ENCODE measurements at places on chromosomes 1 and 21.

DNA sequence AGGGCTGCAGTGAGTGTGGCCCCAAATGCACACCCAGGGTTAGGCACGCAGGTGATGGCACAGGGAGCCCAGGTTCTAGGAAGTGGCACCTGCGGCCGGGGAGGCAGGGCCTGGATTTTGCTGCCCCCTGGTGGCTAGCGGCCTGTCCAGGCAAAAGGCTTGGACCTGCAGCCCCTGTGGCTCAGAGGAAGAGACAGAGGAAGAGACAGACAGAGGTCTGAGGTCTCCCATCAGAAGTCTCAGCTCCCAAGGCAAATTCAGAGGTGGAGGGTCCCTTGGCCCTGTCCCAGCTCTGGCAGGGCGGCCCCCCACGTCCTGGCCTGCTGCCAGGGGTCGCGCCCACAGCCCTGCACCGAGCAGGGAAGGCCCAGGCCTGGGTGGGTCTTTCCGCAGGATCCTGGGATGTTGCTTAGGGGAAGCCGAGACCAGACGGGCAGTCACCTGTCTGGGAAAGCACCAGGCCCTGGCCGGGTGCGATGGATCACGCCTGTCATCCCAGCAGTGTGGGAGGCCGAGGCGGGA is 8.0 kb upstream of the TNFRSF14 start:
- DNase-seq, result peak; percentile 50

DNA sequence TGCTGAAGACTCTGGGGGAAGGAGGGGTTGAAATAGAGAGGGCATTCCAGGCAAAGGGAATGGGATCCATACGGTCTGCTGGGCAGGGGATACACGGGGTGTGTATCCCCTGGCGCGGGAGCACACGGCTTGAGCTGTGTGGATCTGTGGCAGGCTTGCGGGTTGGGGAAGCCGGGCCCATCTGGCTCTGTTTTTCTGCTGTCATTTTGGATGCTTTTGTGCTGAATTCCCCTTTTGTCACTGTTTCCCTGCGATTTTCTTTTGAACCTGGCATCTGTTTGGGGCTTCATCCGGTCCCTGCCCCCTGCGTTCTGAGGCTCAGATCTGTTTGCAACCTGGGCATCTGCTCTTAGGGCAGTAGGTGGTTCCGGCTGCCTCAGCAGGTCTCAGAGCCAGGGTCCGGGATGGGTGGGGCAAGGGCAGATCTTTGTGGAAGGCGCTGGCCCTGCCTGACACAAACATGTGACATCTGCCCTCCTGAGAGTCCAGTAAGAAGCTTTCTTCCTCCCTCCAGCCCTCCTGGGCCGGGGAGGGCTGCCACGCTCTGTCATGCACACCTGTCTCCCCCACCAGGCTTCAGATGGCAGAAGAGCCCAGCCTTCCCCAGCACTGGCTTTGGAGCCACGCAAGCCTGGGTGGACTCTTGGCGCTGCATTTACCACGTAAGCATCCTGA is 84.0 kb downstream of the IGSF21 start:
- no peak for DNase-seq

GRCh38 chr1:68331117-68331865 is 99.0 kb upstream of the WLS start:
- peak; percentile 94 for DNase-seq

DNA sequence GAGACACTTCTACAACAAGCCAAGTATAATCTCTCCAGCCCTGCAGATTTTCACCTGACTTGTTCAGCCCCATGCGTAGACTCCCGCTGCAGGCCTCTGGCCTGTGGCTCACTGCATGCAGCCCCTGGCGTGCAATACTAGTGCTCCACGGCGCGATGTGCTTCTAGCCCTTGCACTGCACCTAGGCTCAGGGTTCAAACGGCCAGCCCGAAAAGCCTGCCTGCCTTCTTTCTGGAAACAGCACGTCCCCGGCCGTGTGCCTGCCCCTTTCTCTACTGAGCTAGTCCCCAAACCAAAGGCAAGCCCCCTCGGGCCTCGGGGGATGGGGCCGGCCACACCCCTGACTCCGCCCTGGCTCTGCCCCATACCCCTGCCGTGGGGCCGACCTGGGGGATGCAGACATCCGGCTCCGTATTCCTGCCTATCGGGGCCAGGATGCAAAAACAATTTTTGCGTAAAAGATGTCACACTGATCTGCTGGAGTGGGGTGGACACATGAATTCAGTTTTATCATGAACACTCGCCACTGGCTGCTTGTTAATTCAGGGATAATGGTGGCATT is 26.3 kb upstream of the TRAPPC10 start:
- DNase-seq, result no peak

DNA sequence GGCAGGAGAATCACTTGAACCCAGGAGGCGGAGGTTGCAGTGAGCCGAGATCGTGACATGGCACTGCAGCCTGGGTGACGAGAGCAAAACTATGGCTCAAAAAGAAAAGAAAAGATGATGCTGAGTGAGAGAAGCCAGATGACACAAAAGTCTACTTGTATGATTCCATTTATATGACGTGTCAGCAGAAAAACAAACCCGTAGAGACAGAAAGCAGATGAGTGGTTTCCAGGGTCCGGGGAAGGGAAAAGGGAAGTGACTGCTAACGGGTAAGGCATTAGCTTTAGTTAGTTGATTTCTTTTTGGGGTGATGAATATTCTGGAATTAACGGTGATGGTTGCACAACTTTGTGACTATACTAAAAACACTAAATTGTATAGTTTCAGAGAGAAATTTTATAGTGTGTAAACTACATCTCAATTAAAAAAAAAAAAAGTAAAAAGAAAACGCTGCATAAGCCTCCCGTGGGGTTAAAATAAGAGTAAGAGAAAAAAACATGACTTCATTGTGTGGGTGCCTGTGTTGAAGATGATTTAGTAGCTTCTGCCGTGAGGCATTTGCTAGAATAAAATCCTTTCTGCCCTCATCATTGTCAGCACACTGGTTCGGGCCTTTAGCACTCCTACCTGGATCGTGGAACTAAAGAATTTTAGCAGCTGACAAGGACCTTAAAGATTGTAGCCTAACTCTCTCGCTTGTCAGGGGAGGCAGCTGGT is 24.7 kb upstream of the ATP5PO start:
- DNase-seq, result peak; percentile 94

DNA sequence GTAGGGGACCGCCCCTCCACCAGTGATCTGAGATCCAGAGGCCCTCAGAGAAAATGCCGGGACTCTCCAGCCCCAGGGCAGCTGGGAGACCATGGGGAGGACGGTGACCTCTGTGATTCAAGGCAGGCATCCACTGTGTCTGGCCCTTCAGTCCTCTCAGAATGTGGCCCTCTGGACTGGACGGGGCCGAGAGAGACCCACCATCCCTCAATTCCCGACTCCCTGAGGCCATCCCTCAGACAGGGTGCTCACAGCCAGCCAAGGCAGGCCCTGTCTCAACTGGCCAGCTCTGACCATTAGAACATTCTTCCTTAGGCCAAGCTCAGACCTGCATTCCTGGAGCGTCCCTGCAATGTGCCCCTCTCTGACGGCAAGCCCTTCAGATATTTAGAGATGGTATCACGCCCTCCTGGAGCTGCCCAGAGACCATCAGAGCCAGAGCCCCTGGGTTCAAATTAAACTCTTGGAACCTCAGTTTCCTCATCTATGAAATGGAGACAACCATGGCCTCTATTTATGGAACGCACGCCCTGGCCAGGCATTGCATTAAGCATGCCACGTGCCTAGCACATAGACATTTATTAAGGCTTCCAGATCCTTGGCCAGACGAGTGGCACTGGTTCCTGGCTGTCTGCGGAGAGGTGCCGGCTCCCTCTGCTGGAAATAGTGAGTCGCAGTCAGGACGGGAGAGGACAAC is 9.6 kb upstream of the EPS8L3 start:
- peak; percentile 87 for DNase-seq

GRCh38 chr1:5161372-5161771 is 507.0 kb downstream of the AJAP1 start:
- DNase-seq, result no peak

GRCh38 chr1:48591181-48591580 is 119.2 kb upstream of the SPATA6 start:
- DNase-seq, result no peak

DNA sequence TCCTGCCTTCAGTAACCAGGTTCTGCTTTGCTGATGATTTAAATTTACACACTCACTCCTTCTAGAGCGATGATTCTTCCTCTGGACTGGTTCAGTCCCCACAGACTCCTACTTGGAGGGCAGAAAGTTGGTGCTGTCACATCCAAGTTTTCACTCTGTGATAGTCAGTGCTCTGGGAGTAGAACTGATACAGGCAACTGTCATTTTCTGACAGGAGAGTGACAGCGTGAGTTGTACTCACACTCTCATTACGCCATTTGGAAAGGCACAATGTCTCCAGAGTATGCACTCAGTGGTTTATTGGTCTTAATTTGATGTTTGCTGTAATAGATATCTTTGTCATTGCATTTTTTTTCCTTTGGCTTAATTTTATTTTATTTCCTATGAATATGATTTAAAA is 96.0 kb downstream of the GRIK1 start:
- DNase-seq, result no peak

DNA sequence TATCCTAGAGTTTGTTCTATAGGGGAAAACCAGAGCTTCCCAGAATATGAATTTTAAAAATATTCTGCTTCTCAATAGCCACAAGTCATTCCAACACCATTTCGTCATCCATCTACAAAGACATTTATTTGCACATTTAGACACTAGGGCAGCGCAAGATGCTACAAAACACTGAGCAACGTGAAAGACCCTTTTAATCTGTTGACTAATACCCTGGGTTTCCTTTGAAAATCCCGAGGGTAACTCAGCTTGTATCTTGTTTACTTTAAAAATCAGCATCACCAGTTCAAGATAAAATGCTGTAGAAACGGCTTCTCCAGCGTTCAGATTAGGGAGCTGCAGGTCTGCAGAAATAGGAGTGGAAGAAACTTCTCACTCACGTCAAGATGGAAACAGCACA is 13.5 kb downstream of the PDPN start:
- DNase-seq, result no peak

- no peak for DNase-seq
Measured at GRCh38 chr21:46223217-46223616, 5.4 kb downstream of the LSS start.

GRCh38 chr1:57422271-57423134 is 1.4 kb downstream of the DAB1 start:
- DNase-seq, result peak; percentile 47

GRCh38 chr1:30923597-30923996 is 15.0 kb upstream of the SDC3 start:
- peak; percentile 44 for DNase-seq

GRCh38 chr1:94753171-94753972 is 66.8 kb upstream of the SLC44A3 start:
- DNase-seq, result no peak

DNA sequence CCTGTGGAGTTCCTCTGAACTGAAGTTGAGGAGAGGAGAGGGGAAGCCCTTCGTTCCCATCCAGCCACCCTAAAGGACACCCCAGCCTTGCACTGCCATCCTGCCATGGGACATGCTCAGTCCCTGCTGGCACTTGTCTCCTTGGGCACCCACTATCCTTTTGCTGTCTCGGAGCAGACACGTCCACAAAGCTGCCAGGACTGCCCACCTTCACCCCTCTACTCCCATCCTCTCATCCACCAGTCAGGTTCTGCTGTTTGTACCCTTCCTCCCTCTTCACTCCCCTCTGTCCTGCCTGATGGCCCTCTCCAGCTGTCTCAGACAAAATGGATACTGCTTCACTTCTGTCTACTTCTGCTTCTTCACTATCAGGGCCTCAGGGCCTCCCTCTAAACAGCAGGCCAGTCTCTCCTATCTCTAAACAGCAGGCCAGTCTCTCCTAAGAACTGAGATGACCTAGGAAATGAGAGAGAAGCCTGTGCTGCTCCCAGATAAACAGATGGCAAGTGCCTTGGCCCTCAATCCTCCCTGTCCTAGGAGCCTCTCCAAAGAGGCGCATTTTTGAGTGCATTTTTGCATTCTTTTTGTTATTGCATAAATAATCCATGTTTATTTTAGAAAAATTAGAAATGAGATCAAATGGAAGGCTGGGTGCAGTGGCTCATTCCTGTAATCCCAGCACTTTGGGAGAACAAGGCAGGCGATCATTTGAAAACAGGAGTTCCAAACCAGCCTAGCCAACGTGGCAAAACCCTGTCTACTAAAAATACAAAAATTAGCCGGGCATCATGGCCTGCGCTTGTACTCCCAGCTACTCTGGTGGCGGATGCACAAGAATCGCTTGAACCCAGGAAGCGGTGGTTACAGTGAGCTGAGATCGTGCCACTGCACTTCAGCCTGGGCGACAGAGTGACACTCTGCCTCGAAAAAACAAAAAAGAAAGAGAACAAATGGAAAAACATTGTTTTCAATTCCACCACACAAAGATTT is 4.4 kb upstream of the PYCR2 start:
- no peak for DNase-seq

GRCh38 chr1:39409055-39409816 is 82.2 kb upstream of the BMP8A start:
- peak; percentile 76 for DNase-seq

DNA sequence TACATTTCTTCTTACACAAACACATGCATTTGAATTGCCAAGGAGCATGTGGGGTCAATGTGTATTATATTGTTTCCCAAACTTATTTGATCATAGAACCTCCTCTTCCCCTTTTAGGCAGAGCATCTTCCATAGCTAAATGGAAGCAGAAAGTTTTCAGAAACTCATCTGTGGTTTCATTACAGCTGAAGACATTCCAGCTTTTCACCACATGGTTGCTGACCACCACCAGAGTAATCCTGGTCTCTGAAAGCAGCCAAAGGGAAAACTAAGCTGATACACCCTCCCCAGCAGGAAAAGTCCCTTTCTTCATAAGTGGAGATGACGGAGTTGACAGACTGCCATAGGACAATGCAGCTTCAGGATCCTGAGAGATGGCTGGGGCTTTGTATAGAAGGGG is 30.2 kb upstream of the OTUD3 start:
- no peak for DNase-seq

- DNase-seq, result no peak
Measured at GRCh38 chr1:244709476-244710368, 56.8 kb downstream of the DESI2 start.

- DNase-seq, result no peak
Measured at GRCh38 chr1:231313661-231314060, 24.0 kb downstream of the EXOC8 start.

- DNase-seq, result peak; percentile 87
Measured at GRCh38 chr1:45913183-45913683, 109.8 kb downstream of the MAST2 start.

GRCh38 chr1:196637606-196638005 is 14.2 kb upstream of the CFH start:
- no peak for DNase-seq

DNA sequence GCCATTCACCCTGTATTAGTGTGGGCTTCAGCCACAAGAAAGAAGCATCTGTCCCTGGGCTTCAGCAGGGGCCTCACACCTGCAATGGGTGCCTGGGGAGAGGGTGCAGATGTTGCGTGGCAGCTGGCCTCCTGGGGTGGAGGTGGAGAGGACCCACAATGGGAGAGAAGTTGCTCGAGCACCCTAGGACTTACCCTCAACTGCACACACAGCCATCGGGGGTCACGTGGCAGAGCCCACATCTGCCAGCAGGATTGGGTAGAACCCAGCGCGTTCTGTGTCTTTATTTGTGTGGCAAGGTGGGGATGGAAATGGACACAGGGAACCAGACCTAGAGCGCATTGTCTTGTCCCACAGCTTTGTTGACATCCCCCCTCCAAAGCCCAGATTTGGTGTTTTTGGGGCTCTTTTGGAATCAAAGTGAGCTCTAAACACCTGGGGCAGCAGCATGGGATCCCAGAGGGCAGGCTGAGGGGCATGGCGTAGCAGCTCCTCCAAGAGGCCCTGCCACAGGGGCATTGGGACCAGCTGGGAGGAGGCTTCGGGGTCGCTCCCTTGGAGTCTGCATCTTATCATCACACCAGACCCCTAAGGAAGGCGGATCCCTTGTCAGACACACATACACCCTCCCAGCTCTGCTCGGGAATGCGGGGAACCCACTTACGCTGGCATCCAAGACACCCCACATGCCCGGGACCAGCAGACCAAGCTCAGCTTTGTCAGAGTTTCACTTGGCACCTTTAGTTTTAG is 5.1 kb downstream of the ABCG1 start:
- no peak for DNase-seq

All from fibroblast of skin of right quadriceps (primary cell).